ENCODE measurements at places on chromosomes 6 and 20. TPM values are rescaled to one million over a fixed set of nuclear protein-coding genes. Genes with fewer than 3 reads are reported as not detected.
A peak's percentile ranks its signal among the peaks of the same experiment; 100 is the strongest.

Gene MED23
- 22.6 TPM for total RNA-seq

Gene C6orf58
- total RNA-seq, result not detected

Gene RBM24
- 26.3 TPM for total RNA-seq

Gene FAM162B
- 9.4 TPM for total RNA-seq

Gene RAET1G
- 0.80 TPM for total RNA-seq

Gene PKHD1
- not detected for total RNA-seq

DNA sequence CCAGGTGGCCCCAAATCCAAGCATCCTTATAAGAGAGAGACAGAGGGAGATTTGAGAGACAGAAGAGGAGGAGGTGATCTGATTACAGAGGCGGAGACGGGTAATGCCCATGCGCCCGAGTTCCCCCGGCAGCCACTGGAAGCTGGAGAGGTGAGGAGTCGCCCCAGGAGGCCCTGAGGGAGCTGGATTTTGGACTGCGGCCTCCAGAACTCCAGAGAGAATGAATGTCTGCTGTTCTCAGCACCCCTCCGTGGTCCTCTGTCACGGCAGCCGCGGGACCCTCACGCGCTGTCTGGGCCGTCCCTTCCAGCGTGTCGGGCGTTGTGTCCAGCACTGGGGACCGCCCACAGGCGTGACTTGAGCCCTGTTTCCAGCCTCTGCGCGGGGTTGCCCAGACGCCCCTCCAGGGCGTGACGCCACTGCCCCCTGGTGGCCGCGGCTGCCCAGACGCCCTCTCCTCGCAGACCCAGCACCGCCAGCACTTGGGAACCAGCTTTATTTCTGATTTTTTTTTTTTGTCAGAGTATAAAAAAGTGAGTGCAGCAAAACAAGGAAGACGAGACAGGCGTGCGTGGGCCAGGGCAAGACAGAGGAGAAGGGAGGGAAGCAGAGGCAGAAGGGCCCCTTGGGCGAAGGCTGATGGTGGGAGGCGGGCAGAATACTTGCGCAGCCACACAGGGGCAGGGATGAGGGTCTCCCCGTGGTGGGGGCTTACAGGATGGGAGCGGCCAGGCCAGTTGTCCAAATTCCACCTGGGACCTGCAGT, 4.1 kb upstream of the ZNF512B start:
- peak overlapping the region; percentile 20 for H3K27ac ChIP-seq
- peak overlapping the region; percentile 65 for H3K4me3 ChIP-seq
- H3K36me3 ChIP-seq, result no peaks in the 10 kb centered on the region

- peaks cover 61% of the 10 kb centered on the region for H3K4me1 ChIP-seq
- peaks cover 44% of the 10 kb centered on the region for H3K36me3 ChIP-seq
- H3K4me3 ChIP-seq, result peak overlapping the region; percentile 99
- peaks cover 57% of the 10 kb centered on the region for H3K27me3 ChIP-seq
- peak overlapping the region; percentile 86 for H3K27ac ChIP-seq
Observed at GRCh38 chr6:131946992-131947955, 3.9 kb downstream of the CCN2 start.

DNA sequence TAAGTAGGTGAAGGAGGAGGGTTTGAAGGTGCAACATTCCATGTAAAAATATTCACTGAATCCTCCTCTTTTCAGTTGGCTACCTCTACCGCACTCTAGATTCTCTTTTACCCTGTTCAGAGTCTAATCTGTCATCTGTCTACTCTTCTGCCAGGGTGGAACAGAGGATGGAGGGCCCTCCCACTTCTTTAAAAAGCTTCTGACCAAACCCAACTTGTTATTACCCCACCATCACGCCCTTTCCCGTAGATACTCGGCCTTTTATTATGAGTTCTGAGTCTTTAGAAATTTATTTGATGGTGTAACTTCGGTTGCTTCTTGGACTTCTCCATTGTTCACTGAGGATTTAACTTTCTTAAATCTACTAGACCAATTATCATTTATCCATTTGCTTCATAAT, 11.7 kb downstream of the STX11 start:
- H3K4me3 ChIP-seq, result no peak overlapping the region
- no peak for DNase-seq
- H3K27me3 ChIP-seq, result peaks cover 3% of the 10 kb centered on the region
- peaks cover 24% of the 10 kb centered on the region for H3K4me1 ChIP-seq
- H3K27ac ChIP-seq, result no peak overlapping the region
- no peaks in the 10 kb centered on the region for H3K36me3 ChIP-seq

DNA sequence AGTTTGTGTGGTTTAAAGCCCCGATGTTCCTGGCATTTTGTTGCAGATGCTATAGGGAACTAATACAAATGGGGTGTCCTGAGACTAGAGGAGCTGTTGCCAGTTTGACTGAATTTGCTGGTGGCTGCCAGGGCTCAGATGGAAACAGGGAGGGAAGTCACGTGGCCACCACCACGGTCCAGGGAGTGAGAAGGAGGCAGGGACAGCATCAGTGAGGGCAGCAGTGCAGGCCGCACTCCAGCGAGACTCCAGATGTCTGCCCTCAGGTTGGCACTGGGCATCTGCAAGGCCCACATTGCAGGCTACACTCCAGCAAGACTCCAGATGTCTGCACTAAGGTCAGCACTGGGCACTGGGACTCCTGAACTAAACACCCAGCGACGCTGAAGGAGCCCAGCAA, 86.2 kb downstream of the RAMACL start:
- H3K27ac ChIP-seq, result no peak overlapping the region
- H3K36me3 ChIP-seq, result peaks cover 5% of the 10 kb centered on the region
- H3K4me3 ChIP-seq, result no peak overlapping the region

- H3K4me3 ChIP-seq, result no peak overlapping the region
- no peaks in the 10 kb centered on the region for H3K36me3 ChIP-seq
- no peak for DNase-seq
- no peak overlapping the region for H3K27ac ChIP-seq
- no peaks in the 10 kb centered on the region for H3K27me3 ChIP-seq
Observed at GRCh38 chr6:24110417-24110816, 15.6 kb upstream of the NRSN1 start.

DNA sequence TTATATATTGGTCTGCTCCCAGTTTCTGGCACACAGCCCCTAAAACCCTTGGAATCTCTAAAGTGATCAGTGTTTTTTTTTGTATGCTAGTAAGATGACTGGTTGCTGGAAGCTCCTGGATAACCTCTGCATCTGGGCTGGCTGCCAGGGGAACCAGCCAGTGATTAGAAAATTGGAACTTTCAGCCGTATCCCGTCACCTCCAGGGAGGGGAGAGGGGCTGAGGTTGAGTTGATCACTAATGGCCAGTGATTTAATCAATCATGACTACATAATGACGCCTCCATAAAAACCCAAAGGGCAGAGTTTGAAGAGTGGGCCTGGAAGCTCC, 48.0 kb upstream of the NOP56 start:
- H3K36me3 ChIP-seq, result peaks cover 13% of the 10 kb centered on the region
- H3K4me1 ChIP-seq, result peaks cover 7% of the 10 kb centered on the region
- DNase-seq, result no peak
- no peak overlapping the region for H3K4me3 ChIP-seq
- H3K27me3 ChIP-seq, result peaks cover 16% of the 10 kb centered on the region
- H3K27ac ChIP-seq, result no peak overlapping the region

- H3K4me3 ChIP-seq, result no peak overlapping the region
- H3K27me3 ChIP-seq, result peaks cover 6% of the 10 kb centered on the region
- DNase-seq, result no peak
- H3K4me1 ChIP-seq, result 0 out of 2 replicates have a peak, but pooled peaks cover 4% of the 10 kb centered on the region
- H3K36me3 ChIP-seq, result no peaks in the 10 kb centered on the region
Observed at GRCh38 chr6:97305414-97306066, 22.5 kb upstream of the MMS22L start.

GRCh38 chr6:8828376-8828775, 393.0 kb upstream of the SLC35B3 start:
- no peaks in the 10 kb centered on the region for H3K36me3 ChIP-seq
- H3K27me3 ChIP-seq, result no peaks in the 10 kb centered on the region
- no peak overlapping the region for H3K27ac ChIP-seq
- H3K4me1 ChIP-seq, result no peaks in the 10 kb centered on the region
- no peak overlapping the region for H3K4me3 ChIP-seq

- H3K4me1 ChIP-seq, result no peaks in the 10 kb centered on the region
- H3K27me3 ChIP-seq, result peaks cover 5% of the 10 kb centered on the region
- H3K4me3 ChIP-seq, result no peak overlapping the region
- DNase-seq, result no peak
Observed at GRCh38 chr20:17427638-17428037, 103.5 kb downstream of the BFSP1 start.

- peaks cover 18% of the 10 kb centered on the region for H3K4me1 ChIP-seq
- H3K36me3 ChIP-seq, result peaks cover 32% of the 10 kb centered on the region
- no peak for DNase-seq
Observed at GRCh38 chr6:143127941-143128680, 67.4 kb downstream of the AIG1 start.

DNA sequence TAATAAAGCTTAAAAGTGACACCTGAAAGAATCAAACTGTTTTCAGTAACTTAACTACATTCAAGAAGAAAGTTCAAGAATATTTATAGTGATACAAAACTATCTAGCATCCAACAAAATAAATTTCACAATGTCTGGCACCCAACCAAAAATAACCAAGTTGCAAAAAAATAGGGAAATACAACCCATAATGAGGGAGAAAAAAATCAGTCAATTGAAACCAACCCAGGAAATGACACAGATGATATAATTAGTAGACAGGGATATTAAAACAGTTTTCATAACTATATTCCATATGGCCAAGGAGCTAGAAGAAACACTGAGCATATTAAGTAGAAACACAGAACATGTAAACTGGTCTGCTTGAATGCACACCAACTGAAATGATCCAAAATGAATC, 120.2 kb upstream of the BEND3 start:
- DNase-seq, result no peak
- H3K4me3 ChIP-seq, result no peak overlapping the region
- H3K36me3 ChIP-seq, result peaks cover 7% of the 10 kb centered on the region

GRCh38 chr6:37171201-37171969, 1.4 kb downstream of the PIM1 start:
- peak overlapping the region; percentile 88 for H3K4me3 ChIP-seq
- DNase-seq, result peak; percentile 54
- H3K36me3 ChIP-seq, result peaks cover 11% of the 10 kb centered on the region
- H3K27me3 ChIP-seq, result peaks cover 4% of the 10 kb centered on the region
- peaks cover 32% of the 10 kb centered on the region for H3K4me1 ChIP-seq

DNA sequence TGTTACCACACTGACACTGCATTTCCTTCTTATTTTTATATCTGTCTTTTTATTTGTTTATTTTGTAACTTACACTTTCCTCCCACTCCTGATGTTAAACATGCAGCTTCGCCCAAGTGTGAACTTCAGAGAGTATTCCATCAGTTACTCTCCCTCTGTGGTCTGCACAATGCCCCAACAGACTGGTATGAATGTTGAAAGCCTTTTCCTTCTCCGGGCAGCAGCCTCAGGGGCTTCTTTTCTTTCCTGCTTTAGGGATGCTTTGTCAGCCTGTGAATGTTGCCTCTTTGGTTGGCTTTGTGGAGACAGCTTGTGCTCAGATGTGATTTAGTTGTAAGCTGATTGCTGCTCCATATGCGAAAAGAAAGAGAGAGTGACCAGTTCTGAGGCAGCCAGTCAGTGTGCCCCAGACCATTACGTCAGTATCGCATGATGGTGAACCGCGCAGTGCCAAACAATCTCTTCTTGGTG, 44.0 kb downstream of the SMPDL3A start:
- no peak overlapping the region for H3K27ac ChIP-seq
- DNase-seq, result no peak
- no peak overlapping the region for H3K4me3 ChIP-seq
- peaks cover 19% of the 10 kb centered on the region for H3K27me3 ChIP-seq
- H3K36me3 ChIP-seq, result no peaks in the 10 kb centered on the region
